Lung (tissue), 17 donors: ENCODE measurements at places on chromosomes 13 and 19. TPM values are rescaled to one million over a fixed set of nuclear protein-coding genes. Genes with fewer than 3 reads are reported as not detected.

The TLE2 gene
- 30.8 TPM for polyA plus RNA-seq

The TSEN34 gene
- 102 TPM for polyA plus RNA-seq

The PCDH17 gene
- polyA plus RNA-seq: 3.4 TPM

The OR7A17 gene
- polyA plus RNA-seq: not detected

The RASIP1 gene
- polyA plus RNA-seq: 37.9 TPM

The FGF22 gene
- 0.85 TPM for polyA plus RNA-seq

The C1QTNF9B gene
- not detected for polyA plus RNA-seq

The MRPL34 gene
- 137 TPM for polyA plus RNA-seq

The CACNG7 gene
- polyA plus RNA-seq: not detected

The IGFL1 gene
- not detected for polyA plus RNA-seq

The IZUMO4 gene
- polyA plus RNA-seq: 6.1 TPM

The ZGLP1 gene
- 3.0 TPM for polyA plus RNA-seq

The MIR17HG gene
- 8.8 TPM for polyA plus RNA-seq

The ZNF730 gene
- 0.05 TPM for polyA plus RNA-seq

The KCNC3 gene
- 2.6 TPM for polyA plus RNA-seq
